ENCODE measurements at places on chromosomes 4 and X. TPM values are rescaled to one million over a fixed set of nuclear protein-coding genes. Genes with fewer than 3 reads are reported as not detected.

GRCh38 chrX:97850911-97851310, 967.2 kb downstream of the RPA4 start:
- no peaks in the 10 kb centered on the region for H3K4me1 ChIP-seq
- DNase-seq, result no peak
- no peaks in the 10 kb centered on the region for H3K36me3 ChIP-seq
- no peak overlapping the region for H3K27ac ChIP-seq
- H3K27me3 ChIP-seq, result no peaks in the 10 kb centered on the region
- H3K4me3 ChIP-seq, result no peak overlapping the region

The GAGE12F gene
- total RNA-seq, result not detected

The GATA1 gene
- 0.43 TPM for total RNA-seq

DNA sequence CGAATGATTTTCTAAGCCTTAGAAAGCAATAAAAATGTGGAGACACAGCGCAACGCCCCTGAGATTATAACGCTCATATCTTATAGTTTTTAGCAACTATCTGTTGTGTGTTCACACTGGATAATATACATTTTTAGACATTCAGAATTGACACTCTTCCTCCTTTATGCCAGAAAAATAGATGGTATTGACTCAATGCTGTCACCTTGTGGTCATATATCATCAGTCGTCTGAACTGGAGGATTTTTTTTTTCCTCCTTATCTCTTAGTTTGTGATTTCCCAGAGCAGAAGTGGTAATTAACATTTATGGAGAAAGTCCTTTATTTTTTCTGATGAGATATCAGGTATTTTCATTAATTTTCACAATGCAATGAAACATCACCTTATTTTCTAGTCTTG, 759.6 kb downstream of the RAB28 start:
- DNase-seq, result no peak
- H3K4me1 ChIP-seq, result no peaks in the 10 kb centered on the region
- no peak overlapping the region for H3K4me3 ChIP-seq
- H3K27me3 ChIP-seq, result no peaks in the 10 kb centered on the region
- H3K27ac ChIP-seq, result no peak overlapping the region
- no peaks in the 10 kb centered on the region for H3K36me3 ChIP-seq

The USP51 gene
- total RNA-seq, result 1.7 TPM
